Posterior cingulate gyrus (tissue), 11 donors: ENCODE measurements at places on chromosomes 13 and 19.

DNA sequence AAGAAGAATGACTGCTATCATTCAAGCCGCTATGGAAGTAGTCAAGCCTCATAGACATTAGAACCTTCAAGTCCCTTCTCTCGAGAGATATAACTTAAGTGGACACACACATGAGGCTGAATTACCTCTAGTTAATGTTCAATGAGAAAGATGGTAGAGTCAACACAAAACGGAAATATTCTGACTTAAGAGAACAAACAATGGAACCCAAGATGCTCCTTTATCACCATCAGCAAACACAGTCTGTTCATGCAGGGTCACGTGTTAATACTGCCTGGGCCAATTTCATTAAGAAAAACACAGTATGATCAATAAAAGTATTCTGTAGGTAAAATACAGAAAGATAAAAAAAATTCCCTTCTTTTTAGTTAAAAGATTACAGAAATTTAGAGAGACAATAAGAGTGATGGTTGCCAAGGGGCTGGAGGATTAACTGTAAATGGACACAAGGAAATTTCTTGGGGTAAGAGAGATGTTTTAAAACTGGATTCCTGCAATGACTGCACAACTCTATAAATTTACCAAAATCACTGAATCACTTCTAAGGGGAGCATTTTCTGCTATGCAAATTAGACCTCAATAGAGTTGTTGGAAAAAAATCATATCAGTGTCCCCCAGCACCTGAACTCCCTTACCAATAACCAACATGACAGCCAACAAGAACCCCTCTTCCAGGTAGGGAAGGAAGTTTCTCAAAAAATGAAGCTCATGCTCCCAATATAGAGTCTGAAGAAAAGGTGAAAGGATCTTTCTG is 256.6 kb downstream of the ABCC4 start:
- DNase-seq, result no peak

GRCh38 chr13:103523858-103524257 is 457.6 kb upstream of the SLC10A2 start:
- DNase-seq, result no peak

GRCh38 chr19:41740415-41741243 is 14.7 kb upstream of the CEACAM6 start:
- DNase-seq, result no peak

- no peak for DNase-seq
Observed at GRCh38 chr19:57302020-57302465, 18.2 kb upstream of the ZNF543 start.

DNA sequence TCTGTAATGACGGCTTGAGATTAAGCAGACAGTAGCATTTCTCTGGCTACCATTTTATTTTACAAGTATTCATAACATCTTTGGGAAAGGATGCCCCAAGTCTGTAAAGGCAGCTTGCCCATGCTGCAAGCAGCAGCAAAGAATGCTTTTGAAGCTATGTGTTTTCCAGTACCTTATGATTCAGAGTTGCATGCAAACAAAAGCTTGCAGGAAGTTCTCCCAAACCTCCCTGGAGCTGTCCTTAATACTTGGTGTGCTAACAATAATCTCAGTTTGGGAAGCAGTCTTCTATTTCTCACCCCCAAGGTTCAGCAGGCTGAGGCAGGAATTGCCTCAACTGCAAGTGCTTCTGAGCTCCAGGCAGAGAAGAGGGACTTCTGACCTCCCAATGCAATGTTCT is 60.8 kb downstream of the CCNA1 start:
- DNase-seq, result no peak

DNA sequence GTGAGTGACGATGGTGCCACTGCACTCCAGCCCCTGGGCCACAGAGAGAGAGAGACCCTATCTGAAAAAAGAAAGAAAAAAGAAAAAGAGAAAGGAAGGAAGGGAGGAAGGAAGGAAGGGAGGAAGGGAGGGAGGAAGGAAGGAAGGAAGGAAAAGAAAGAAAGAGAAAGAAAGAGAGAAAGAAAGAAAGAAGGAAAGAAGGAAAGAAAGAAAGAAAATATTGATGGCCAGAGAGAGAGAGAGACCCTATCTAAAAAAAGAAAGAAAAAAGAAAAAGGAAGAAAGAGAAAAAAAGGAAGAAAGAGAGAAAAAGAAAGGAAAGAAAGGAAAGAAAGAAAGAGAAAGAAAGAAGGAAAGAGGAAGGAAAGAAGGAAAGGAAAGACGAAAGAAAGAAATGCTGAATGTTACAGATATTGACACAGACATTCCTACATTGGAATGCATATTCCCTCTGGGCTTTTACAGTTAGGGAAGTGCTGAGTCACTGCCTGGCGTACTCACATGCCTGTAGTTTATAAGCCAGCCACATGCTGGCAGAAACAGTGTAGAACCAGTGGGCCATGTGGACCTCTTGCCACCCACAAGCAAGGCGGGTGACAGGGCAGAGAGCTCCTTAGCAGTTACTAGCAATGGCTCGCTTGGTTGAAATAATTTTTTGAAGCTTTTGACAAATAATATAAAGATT is 34.6 kb upstream of the SLC46A3 start:
- DNase-seq, result no peak

- DNase-seq, result no peak
Observed at GRCh38 chr19:5697022-5697889, 7.2 kb downstream of the RPL36 start.
